ENCODE measurements at places on chromosomes 16 and 17.

DNA sequence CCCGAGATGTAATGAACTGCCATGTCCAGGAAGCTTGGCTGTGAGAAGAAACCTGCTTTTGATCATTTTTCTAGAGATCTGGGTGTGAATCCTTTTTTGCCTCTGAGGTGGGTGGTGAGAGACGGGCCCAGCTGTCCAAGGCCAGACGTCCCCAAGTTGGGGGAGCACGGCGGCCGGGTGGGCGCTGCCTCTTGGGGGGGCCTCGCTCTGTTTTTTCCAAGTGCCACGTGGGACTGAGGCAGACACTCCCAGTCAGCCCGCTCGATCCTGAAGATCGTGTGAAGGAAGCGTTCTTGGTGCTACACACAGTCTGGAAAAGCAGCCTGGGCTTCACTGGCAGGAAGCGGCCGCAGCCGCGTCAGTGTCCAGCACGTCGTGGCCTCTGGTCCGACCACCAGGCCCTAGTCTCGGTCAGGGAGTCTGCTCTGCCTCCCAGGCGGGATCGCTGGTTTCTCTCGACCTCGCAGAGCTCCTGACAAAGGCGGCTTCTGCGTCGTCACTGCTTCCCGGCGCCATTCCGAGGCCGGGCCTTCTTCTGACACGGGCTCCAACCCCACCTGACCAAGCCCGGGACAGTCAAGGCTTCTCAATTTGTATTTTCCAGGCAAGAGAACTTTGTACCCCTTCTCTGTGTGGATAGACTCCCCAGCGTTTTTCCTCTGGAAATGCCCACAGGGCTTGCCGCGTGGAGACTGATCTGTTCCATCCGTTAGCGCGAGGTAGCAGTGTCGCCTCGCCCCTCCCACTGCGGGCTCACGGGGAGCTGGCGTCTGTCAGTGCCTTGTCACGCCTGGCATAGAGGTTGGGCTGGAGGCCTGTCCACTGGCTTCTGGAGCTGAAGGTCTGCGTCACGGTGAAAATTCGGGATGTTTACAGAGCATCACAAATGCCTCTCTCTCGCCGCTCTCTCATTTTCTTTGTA, 12.4 kb downstream of the PRSS27 start:
- DNase-seq = no peak

GRCh38 chr17:66275651-66276050, 26.8 kb upstream of the PRKCA start:
- DNase-seq = no peak

DNA sequence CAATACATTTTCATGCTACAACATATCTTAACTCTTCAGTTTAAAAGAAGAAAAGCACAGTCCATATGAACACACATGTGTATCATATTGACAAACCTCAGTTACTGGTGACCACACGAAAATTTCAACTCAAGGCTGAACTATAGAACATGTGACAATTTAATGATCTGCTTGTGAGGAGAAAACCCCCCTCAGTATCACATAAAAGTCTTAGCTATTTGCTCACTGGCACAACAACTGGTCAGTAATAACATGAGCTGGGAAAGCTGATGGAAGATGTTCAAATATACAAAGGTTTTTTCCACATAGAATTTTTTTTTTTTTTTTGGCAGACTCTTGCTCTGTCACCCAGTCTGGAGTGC, 19.5 kb downstream of the ZNF652 start:
- no peak for DNase-seq

DNA sequence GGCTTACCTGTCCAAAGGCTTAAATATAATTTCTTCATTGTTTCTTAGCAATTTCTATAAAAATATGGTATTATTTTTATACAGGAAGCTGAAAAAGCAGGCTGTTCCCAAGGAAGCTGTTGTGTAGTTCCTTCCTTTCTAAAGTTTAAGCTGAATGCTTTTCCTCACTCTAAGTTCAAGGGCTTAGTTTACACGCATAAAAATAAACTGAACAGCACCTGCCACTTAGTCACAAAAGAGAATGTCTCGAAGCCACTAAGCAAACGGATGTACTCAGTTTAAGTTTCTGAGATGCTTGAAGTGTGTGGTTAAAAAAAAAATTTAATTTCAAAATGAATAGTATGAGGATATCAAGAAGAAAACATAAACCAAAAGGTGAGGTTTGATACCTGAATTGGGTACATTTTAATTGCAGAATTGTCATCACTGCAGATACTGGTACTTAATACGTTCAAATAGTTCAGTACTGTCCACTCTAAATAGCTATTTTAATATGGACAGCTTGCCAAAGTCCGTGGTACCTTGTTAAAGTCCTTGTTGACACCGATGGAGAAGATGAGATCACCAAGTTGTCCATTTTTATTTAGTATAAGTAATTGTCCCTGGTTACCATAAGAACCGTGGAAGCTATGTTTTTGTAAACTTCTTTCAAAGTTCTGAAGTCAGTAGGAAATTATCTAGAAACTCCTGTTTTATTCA, 38.1 kb downstream of the MRTFB start:
- no peak for DNase-seq

DNA sequence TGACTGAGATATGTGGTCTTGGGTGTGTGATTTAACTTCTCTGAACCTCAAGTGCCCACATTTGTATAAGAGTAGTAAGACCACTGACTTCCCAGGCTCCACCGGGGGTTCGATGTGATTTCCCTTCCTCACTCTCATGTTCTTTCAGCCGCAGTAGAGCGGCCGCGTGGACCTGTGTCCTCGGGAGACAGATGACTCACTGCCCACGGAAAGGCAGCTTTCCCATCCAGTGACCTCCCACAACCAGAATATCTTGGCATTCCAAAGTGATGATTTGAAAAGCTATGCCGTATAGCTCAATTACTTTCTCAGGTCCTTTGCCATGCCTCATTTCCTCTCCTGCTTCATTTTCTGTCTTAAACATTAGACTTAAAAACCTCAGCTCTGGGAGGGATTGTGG, 73.6 kb downstream of the IL21R start:
- DNase-seq = no peak

- no peak for DNase-seq
These were observed 31.4 kb upstream of the ZNF750 start for GRCh38 chr17:82871056-82871775.

GRCh38 chr17:43338886-43339516, 59.8 kb upstream of the ARL4D start:
- DNase-seq = no peak

DNA sequence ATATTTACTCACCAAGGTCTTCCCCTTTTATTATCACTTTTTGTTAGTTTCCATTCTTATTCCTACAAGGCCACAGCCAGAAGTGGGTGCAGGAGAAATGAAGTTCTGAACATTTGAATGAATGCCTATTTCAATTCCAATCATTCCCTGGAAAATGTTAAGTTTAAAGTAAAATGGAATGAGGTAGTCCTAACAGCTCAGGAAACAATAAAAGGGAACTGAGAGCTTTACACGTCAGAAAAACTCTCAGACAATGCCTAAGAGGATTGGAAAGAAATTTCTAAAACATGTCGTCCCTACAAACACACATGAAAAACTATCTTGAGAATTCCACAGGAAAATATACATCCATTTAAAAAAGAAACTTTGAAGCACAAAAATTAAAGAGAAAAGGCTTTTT, 238.8 kb downstream of the STX8 start:
- DNase-seq = no peak

DNA sequence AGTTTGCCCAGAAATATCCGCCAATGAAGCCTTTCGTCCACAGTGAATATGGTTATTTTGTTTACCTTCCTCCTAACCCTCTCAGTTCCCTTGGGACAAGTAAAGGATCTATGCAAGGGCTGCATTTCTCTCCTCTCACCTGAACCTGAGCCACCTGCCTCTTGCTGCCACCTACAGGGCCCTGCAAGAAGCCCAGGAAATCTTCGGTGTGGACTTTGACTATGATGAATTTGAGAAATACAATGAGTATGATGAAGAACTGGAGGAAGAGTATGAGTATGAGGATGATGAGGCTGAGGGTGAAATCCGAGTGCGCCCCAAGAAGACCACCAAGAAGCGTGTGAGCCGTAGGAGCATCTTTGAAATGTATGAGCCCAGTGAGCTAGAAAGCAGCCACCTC, 14.0 kb downstream of the SUPT6H start:
- no peak for DNase-seq

- no peak for DNase-seq
These were observed 20.0 kb upstream of the RNF135 start for GRCh38 chr17:30950669-30951399.

DNA sequence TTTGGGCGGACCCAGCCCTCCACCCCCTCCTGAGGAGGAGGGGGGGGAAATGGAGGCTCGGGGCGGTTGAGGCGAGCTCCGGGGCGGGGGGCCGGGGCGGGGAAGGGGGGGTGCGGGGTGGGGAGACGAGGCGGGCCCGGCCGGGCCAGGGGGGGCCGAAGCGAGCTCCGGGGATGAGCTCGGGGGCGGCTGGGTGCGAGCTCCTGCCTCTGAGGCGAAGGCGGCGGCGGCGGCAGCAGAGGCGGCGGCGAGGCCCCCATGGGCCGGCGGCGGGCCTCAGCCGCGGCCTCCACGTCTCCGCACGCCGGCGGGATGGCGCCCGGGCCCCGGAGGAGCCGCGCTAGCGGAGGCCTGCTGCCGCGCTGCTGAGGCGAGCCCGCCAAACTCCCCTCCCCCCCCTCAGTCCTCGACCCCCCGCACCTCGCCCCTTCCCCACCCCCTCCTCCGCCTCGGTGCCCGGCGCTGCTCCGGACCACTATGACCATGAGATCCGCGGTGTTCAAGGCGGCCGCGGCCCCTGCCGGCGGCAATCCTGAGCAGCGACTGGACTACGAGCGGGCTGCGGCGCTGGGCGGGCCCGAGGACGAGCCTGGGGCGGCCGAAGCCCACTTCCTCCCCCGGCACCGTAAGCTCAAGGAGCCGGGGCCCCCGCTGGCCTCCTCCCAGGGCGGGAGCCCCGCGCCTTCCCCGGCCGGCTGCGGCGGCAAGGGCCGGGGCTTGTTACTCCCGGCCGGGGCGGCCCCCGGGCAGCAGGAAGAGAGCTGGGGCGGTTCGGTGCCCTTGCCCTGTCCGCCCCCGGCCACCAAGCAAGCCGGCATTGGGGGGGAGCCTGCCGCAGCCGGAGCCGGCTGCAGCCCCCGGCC, 596 bp downstream of the MSL1 start:
- no peak for DNase-seq

- DNase-seq = no peak
These were observed 16.3 kb downstream of the MEIOC start for GRCh38 chr17:44672479-44673093.

DNA sequence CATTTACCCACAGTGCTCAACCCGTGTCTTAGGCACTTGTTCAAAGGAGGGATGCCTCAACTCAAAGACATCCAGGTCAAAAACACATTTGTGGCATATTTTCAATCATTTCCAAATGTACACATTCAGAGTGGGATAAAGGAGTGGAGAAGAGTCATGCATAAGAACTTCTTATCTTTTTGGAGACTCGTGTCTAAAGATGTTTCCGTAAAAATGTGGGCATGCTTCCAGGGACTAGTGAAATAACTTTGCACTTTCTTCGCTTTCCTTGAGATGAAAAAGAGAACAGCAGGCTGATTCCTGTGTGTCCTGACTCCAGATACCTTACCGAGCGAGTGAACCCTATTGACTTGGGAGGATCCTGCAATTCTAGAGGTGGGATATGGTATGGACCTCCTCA, 256.6 kb upstream of the KCNJ16 start:
- no peak for DNase-seq

GRCh38 chr17:77215281-77215680, 74.5 kb downstream of the SEC14L1 start:
- DNase-seq = no peak

GRCh38 chr17:77476006-77476405, 335.2 kb downstream of the SEC14L1 start:
- no peak for DNase-seq

DNA sequence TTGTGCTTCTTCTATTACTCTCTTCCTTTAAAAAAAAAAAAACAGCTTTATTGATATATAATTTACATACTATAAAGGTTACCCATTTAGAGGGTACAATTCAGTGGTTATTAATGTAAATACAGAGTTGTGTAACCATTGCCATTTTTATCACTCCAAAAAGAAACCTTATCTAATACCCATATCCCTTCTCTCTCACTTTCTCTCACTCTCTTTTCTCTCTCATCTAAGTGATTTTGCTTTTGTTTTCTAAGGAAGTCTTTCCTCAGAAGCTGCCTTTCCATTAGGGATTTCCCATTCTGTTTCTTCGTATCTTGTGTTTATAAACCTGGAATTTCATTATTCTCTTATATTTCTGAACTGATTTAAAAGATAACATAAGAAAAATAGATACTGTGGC, 55.5 kb downstream of the NFAT5 start:
- no peak for DNase-seq

GRCh38 chr17:63634163-63634562, 11.9 kb downstream of the MAP3K3 start:
- no peak for DNase-seq

GRCh38 chr17:73452009-73452408, 140.2 kb upstream of the CDC42EP4 start:
- no peak for DNase-seq

DNA sequence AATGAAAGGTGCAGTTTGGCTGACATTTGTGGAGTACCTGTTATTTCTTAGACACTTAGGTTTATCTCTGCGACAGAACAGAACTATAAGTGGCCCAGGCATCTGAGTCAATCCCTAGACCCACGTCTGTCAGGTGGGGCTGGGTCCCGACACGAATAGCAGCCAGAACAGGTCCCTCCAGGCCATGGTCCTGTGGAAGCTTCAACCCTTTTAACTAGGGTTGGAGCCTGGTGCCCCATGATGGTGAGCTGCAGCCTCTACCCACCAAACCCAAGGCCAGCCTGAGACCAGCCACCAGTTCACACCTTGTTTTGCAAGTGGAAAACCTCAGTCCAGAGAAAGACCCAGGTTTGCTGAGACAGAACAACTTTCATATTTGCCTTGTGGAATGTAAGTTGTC, 74.6 kb upstream of the TMEM97 start:
- no peak for DNase-seq

DNA sequence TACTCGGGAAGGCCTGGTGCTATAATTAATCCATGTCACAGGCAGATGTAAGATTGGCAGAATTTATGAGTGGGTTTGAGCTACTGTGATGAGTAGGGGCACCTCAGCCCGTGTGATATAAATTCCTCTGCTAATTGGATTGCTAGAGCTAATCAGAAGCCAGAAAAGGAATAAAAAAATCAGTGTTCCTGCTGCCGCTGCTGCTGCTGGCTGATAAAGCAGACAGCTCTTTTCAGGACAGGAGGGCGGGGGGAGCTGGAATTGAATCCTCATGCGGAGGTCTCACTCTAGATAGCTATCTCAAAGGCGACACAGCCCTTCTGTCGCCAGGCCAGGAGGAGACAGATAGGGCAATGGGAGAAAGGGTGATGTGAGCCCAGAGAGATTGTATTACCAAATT, 182.7 kb upstream of the ZFHX3 start:
- no peak for DNase-seq

DNA sequence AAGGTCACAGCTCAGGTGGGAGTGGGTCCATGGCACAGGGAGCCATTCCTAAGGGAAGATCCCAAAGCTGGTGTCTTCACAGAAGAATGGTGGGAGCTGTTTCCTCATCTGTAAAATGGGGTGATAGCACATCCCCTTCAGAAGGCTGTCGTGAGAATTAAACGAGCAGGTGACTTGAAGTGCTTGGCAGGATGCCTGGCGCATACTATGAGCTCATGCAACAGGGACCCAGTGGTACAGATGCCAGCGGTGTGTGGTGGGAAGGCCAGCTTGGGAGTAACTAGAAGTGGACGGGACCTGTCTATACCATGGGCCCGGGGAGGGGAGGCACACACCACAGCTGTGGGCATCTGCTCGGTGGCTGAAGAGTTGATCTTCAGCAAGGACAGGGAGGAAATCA, 189.3 kb upstream of the TNRC6C start:
- DNase-seq = no peak
